Activated T-helper 1 cell treated with anti-CD3 and anti-CD28 coated beads, Interleukin-12 subunit alpha, Interleukin-12 subunit beta, Interleukin-2, Interleukin-4 antibody, amounts not matched to agents 30 ng/mL and 10 ng/mL and 1 ng/mL, durations not matched to agents 14 hours and 24 hours and 36 hours (primary cell): ENCODE measurements at places on chromosomes 1 and 21. TPM values are rescaled to one million over a fixed set of nuclear protein-coding genes. Genes with fewer than 3 reads are reported as not detected.

Gene TMPRSS2
- total RNA-seq = not detected in 2 replicates

DNA sequence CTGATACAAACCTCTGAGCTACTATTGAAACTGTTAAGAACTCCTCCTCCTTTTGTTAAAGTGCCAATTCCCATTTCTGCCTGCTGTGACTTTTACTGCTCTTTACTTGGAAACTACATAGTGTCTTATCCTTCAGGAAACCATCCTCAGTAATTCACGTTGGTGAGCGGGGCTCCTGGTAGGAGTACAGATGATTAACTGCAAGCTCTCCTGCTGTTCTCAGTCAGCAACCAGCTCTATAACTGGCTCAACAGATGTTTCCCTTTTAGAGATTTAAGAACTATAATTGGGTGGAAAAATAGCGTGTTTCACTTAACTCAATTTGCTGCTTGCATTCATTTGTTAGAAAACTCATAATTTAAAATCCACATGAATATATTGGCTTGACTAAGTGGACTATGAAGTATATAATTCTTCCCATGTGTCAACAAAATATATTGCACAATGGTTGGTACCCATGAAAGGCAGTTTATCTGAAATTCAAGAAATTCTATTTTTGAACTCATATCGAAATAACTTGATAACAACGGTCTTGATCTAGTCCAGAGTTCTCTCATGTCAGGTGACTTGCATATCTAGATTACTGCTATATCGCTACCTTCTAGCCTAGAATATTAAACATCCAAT is 574.0 kb downstream of the KCNT2 start:
- H3K27me3 ChIP-seq = no peaks in the 10 kb centered on the region
- no peak for DNase-seq
- H3K4me3 ChIP-seq = no peak overlapping the region
- no peak overlapping the region for H3K27ac ChIP-seq

DNA sequence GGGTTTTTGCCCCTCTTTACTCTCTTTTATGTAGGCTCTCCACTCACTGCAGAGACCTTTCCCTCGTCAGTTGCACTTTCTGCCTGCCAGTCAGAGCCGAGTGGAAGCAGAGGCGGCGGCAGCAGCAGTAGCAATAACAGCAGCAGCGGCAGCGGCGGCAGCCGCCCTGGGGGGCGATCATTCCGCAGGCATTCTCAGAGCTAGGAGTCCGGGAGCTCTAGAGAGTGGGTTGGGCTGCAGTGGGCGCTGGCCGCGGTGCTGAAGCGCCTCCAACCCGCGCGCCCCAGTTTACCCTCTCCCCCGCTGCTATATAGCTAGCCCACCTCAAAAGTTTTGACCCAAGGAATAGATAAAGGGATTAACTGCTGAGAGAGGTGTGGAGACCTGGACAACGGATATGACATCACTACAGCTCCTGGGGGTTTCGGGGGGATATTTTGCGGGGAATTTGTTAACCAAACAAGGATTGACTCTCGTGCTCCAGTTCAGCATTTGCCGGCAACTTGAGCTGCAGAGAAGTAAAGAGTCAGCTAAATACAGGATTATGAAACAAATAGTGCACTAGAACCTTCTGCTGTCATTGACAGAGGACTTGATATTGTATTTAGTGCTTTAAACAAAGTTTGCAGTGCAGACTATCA is at the start of gene OLFM3:
Gene OLFM3, minus strand, starts transcription at position 102 of the 641 bp plus-strand sequence.
- H3K27ac ChIP-seq = no peak within 1 kb of the TSS
- H3K4me1 ChIP-seq = no peaks in the 10 kb centered on the region
- peaks cover 9% of the 10 kb centered on the region for H3K27me3 ChIP-seq
- H3K4me3 ChIP-seq = no peak within 1 kb of the TSS
- no peaks in the 10 kb centered on the region for H3K36me3 ChIP-seq

GRCh38 chr1:26070296-26070962 is 3.0 kb upstream of the TRIM63 start:
- no peak for DNase-seq
- H3K27ac ChIP-seq = no peak overlapping the region
- H3K36me3 ChIP-seq = no peaks in the 10 kb centered on the region
- H3K27me3 ChIP-seq = peaks cover 20% of the 10 kb centered on the region
- H3K4me1 ChIP-seq = peaks cover 2% of the 10 kb centered on the region
- no peak overlapping the region for H3K4me3 ChIP-seq
